NCI-H1694 treated with DMSO at 0.1 percent for 48 hours (cell line): ENCODE measurements at places on chromosomes 2 and 18.

- DNase-seq, result no peak
These were observed 512.1 kb upstream of the SYT4 start for GRCh38 chr18:43789234-43790000.

GRCh38 chr2:63553049-63553448, 35.2 kb downstream of the WDPCP start:
- DNase-seq, result no peak

- peak; percentile 72 for DNase-seq
These were observed at the start of gene ST3GAL5 for GRCh38 chr2:85888684-85889626. Gene ST3GAL5, minus strand, starts transcription at chr2:85888990. Its CDS starts 85 bp downstream, at chr2:85888905.

GRCh38 chr2:179171371-179171770, 93.3 kb downstream of the SESTD1 start:
- DNase-seq, result no peak

- DNase-seq, result no peak
These were observed 53.2 kb downstream of the ICA1L start for GRCh38 chr2:202818321-202818720.

GRCh38 chr2:61926531-61927477, 21.3 kb downstream of the COMMD1 start:
- no peak for DNase-seq

DNA sequence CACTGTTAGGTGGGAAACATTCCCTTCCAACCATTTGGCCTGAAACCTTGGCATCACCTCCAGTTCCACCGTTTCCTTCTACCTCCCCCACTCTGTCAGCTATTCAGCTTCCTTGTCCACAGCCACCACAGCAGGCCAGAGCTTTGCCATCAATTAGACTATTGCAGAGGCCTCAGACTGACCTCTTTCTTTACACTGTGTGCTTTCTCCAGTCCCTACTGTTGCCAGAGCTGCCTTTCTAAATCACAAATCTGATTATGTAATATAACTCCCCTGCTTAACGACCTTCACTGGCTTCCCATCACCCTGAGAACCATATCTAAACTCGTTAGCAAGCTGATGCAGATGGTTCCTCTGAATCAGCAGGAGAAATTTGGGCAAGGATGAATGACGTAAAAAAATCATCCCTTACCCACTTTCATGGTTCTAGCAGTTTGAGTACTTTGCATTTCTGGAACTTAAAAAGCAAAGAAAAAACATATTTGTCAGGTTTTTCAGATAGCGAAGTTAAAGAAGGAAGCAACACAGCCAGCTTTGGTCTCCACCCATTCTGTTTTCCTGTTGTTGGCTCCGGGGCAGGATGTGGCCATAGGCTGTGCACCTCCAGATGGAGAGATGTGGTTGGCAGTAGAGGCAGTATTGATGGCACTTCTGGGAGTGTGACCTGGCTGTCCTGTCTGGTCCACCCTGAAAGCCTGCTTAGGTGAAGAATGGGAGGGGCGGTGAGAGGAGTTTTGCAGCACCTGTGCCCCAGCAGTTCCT, 422.1 kb downstream of the PARD3B start:
- DNase-seq, result no peak

- DNase-seq, result no peak
These were observed 73.9 kb upstream of the SLC14A2 start for GRCh38 chr18:45541421-45541820.

- peak; percentile 40 for DNase-seq
These were observed 94.2 kb downstream of the FTCDNL1 start for GRCh38 chr2:199756743-199757142.

DNA sequence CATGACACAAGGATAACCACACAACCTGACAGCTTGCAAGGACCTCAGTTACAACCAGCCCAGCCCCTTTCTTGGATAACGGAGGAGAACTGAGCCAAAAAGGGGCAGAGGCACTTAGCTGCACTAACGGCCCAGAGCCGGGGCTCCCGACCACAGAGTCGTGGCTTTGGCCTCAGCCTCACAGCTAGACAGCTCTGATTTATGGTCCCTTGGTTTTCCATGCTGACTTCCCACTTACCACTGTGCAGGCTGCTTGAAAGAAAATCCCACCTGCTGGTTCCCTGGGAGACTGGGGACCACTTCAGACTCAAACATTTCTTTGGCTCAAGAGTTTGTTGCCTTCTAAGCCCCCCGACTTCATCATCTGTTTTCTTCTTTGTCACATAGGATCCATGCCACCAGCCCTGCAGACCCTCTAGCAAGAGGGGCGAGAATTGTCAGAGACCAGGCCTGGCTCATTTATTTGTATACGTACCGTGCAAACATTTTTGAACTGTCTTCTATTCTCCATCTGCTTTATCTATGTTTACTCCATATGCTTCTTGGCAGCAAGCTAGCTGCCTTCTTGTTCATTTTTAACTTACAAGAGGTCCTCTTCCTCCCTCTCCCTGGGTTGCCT, 352.6 kb upstream of the MYT1L start:
- DNase-seq, result peak; percentile 17

GRCh38 chr2:152565884-152566727, 151.2 kb downstream of the PRPF40A start:
- no peak for DNase-seq

DNA sequence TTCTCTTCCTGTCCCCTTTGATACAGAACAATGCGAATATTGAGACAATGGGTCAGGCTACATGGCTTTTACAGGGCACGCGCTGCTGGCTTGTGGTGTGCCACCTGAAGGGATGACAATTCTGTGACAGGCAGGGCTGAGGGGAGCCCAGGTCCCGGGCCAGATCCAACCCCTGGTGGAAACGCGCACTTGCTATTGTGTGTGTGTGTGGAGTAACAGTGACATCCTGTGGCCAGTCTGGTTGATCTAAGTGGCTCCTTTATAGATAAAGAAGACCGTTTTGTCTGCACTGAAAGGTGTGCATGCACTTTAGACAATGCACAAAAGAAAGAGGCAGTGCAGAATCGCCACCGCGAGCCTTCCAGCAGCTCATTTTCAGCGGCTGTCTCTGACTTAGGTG, 273.6 kb downstream of the HRH4 start:
- DNase-seq, result no peak

DNA sequence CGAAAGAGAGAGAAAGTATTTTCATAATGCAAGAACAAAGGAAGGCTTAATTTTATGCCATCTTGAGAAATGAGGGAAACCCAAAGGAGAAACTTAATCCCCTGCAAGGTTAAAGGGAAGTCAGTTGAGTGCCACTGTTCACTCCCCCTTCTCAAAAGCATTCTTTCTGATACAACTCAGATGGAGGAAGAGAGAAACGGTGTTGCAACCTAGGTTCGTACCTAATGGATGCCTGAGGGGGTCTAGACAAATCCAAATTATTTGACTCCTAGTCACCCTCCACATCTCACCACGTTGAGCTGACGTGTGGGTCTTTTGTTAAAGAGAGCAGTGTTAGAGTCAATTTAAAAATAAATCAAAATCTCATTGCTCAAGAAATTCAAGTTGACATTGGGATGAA, 52.6 kb upstream of the UNC80 start:
- DNase-seq, result no peak

DNA sequence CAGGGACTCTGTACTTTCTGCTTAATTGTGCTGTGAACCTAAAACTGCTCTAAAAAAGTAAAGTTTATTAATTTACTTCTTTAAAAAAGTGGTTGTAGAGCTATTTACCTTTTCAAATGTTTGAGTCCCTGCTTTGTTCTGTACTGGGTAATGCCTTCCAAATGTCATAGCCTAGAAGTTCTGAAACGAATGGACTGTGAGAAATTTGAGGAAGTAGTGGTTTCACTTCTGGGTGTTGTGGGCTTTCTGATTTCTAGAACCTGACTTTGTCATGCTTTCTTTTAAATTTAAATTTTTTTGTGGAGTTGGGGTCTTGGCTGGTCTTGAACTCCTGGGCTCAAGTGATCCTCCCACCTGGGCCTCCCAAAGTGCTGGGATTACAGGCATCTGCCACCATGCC, 44.6 kb downstream of the SMAD4 start:
- DNase-seq, result no peak

DNA sequence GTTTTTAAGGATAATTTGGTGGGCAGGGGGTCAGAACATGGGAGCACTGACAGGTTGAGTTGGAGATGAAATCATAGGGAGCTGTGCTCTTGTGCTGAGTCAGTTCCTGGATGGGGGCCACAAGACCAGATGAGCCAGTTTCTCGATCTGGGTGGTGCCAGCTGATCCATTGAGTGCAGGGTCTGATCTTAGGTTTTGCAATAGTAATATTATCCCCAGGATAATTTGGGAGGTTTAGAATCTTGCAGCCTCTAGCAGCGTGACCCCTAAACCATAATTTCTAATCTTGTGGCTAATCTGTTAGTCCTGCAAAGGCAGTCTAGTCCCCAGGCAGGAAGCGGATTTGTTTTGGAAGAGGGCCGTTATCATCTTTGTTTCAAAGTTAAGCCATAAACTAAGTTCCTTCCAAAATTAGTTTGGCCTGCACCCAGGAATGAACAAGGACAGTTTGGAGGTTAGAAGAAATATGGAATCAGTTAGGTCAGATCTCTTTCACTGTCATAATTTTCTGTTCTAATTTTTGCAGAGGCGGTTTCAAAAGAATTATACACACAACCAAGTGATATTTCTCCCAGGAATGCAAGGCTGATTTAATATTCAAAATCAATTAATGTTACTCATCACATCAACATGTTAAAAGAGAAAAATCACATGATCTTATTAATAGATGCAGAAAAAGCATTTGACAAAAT, 23.0 kb downstream of the DBI start:
- DNase-seq, result peak; percentile 58

GRCh38 chr2:200839513-200839912, 24.9 kb downstream of the CLK1 start:
- no peak for DNase-seq

GRCh38 chr2:31002537-31003150, 135.6 kb downstream of the GALNT14 start:
- no peak for DNase-seq

GRCh38 chr2:26503231-26503880, 25.4 kb upstream of the OTOF start:
- DNase-seq, result peak; percentile 83

DNA sequence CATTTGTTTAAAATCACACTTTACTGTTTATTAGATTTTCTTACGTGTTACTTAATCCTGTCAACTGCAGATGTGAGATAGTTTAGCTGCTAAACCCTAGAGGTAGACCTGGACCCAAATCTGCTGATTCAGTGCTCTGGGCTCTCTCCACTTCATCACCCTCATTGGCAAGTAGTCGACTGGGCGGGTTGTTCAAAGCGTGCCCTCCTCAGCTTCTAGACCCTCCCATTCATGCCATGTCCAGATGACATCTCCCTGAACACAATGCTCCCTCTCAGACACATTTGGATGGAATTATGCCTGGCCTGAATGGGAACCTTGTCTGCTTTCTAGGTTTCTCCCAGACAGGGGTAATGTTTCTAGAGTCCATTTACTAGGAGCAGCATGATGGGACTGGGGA, 43.7 kb downstream of the RPIA start:
- no peak for DNase-seq

GRCh38 chr18:30730915-30731314, 311.6 kb downstream of the DSC3 start:
- no peak for DNase-seq

DNA sequence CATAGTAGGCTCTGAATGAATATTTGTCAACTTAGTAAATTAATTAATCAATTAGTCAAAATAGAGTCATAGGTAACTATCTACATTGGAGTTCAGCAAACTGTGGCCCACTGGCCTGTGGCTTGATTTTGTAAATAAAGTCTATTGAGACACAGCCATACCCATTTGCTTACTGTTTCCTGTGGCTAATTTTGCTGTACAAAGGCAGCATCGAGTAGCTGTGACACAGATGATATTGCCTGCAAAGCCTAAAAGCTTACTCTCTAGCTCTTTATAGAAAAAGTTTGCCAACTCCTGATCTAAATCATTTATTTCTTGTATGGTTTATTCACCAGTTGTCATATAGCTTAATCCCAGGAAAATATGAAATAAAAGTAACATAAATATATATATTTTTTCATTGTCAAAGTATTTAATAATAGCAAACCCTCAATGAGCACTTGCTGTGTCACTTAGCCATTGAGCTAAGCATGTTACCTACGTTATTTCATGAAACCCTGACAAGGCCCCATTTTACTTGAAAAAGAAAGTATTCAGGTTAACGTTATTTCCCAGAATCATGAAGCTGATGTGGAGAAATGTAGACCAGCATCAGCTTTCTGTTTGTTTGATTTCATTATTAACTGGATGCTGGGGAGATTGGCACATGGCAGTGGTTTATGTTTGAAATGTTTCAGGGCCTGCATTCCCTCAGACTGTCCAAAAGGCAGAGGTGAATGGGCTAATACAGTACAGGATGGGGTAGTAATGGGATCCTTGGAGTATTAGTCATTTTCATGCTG, 69.6 kb downstream of the ICOS start:
- no peak for DNase-seq

GRCh38 chr18:64791236-64791635, 642.3 kb upstream of the LINC00305 start:
- no peak for DNase-seq

- DNase-seq, result no peak
These were observed 26.5 kb downstream of the NFATC1 start for GRCh38 chr18:79422022-79422782.

DNA sequence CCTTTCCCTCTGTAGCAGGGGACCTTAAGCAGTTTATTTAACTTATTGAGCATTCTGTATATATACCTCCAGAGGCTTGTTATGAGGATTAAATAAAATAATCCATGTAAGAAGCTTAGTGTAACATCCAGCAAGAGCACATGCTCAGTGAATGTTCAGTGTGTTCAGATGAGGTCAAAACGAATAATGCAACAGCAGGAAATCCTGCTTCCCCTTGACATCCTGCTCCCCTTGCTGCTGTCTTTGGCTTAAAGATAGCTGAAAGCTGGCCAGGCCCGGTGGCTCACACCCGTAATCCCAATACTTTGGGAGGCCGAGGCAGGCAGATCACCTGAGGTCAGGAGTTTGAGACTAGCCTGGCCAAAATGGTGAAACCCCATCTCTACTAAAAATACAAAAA, 68.7 kb downstream of the COL4A4 start:
- no peak for DNase-seq

GRCh38 chr2:239463541-239464165, 62.8 kb upstream of the HDAC4 start:
- no peak for DNase-seq

DNA sequence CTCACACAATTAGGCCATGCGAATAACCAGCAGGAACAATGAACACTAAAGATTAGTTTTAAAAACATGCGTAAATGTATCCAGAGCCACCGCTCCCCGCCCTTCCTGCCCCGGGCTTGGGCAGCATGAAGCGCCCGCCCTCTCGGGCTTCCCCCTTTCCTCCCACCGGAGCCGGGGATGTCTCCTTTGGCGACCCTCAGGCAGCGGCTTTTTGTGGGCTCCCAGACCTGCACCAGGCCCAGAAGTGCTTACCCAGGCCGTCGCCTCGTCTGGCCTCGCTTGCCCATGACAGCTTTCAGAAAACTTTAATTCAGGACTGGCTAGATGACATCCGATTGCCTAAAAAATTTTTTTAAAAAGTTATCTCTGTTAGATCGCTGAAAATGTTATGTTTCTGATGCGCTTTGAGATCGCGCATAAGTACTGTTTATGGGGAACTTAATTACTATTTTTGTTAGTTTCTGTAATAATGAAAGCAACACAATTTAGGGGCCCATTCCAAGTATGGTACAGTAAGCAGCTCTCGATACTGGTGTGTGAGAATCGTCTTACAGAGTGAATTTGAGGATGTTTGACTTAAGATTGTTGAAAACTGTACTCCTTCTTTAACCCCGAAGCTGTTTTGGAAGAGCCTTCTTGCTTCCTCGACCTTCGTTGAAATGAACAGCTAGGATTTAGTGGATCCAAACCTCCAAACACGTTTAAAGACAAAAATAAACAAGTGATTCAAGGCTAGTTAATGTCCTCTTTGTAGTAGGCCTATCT, 1.1 kb downstream of the MAP3K20 start:
- DNase-seq, result peak; percentile 64
